ENCODE measurements at places on chromosomes 4 and X. TPM values are rescaled to one million over a fixed set of nuclear protein-coding genes. Genes with fewer than 3 reads are reported as not detected.

DNA sequence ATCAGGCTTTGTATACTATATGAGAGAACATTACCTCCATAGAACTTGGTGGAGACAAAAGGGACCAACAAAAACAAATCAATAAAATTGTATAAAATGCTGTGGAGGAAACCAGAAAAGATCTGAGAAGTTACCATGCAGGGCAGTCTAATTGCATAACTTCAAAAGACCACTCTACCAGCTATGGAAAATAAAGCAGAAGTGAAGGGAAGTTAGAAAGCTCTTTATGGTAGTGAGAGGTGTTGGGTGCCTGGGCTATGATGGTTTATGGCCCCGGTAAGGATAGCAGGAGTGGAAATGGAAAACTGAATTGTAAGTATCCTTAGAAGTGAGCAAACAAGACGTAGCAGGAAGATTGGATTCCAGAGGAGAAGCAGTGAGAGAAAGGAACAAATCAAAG, 3.1 kb downstream of the TMEM184C start:
- no peak for DNase-seq

The IGSF1 gene
- total RNA-seq, result not detected

DNA sequence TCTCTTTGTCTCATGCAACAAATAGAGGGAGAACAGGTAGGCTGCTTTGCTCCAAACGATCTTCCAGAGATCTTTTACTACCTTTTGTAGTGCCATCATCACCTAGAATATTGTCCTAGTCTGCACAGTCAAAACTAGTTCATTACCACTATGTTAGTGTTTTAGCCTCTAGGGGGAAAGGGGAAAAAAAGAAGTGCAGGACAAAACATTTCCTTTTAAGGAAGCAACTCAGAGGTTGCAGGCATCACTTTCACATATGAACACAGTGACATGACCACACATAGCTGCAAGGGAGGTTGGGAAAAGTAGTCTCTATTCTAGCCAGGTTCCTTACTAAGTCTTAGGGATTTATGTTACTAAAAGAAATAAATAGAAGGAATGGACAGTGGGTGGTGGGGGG, 39.3 kb upstream of the RAP2C start:
- DNase-seq, result no peak

The GPR173 gene
- total RNA-seq, result not detected

DNA sequence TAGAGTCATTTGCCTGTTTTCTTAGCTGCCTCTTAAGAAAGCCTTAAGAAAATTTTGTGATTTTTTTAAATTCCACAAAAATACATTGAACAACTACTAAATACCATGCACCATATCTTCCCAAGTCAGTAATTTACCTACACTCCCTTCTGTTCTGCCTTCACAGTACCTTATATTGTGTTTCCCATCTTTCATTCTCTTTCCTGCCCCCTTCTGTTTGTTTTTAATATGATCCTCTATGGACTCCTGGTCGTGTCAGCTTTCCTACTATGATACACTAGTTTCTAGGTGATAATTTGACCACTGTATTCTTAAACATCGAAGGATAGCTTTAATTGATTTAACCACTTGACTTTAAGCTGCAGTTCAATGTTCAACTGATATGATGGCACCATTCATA, 297.7 kb upstream of the HAND2 start:
- DNase-seq, result no peak

DNA sequence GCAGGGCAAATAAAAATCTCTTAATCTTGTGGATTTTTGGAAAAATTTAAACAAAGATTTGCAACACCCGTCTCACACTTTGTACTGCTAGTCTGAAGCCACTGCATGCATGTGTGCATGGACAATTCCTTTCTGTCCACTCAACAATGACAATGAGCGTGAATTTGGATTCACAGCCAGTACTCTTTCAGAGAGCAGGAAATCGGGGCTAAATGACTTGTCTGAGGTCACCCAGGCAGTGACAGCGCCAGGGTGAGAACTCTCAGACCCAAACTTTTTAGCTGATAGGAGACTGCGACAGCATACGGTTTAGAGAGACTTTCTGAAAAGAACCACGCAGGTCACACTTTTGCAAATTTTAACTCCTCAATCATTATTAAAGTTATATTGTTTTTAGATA, 90.9 kb downstream of the ZNF827 start:
- DNase-seq, result no peak
